ENCODE measurements at places on chromosomes 16 and 17.

- no peak for DNase-seq
Measured at GRCh38 chr16:30335598-30336474, 19.3 kb downstream of the CD2BP2 start.

DNA sequence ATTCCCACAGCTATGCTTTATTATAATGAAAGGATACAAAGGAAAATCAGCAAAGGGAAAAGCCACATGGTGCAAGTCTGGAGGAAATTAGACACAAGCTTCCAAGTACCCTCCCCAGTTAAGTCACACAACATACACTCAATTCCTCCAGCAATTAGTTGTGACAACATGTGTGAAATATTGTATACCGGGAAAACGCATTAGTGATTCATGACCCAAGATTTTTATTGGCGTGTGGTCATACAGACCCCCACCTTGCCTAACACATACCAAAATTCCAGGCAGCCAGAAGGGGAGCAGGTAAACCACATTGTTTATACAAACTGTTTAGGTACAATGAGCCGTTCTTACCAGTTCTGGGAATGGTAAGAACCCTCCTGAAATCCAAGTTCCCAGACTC lies 160.6 kb downstream of the CYB561 start:
- DNase-seq = no peak

- no peak for DNase-seq
Measured at GRCh38 chr16:13911306-13911705, 8.6 kb upstream of the ERCC4 start.

GRCh38 chr16:75054556-75054947 lies 55.7 kb downstream of the ZNRF1 start:
- no peak for DNase-seq

DNA sequence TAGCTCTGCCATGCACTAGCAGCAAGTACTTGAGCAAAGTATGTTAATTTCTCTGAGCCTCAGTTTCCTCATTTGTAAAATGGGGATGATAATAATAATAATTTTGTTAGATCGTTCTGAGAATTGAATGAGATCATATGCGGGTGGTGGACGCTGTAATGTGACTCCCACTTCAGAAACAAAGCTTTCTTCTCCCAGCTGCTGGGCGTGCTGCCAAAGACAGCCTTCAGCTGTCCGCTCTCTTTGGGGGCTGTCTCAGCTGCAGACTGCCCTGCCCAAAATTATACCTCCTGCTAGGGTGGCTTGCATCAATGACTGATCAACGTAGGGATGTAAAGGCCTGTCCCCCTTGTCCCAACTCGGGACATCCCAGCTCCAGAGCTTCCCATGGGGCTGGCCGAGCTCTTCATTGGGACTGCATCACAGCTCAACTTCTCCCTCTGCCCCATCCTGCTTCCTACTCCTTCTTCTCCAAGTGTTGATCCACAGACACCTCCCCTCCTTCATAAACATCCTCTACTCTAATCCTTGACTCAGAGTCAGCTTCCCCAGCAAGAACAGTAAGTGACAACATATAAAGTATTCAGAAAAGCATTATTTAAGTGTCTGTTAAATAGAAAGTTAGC lies 30.7 kb upstream of the CDH5 start:
- no peak for DNase-seq

GRCh38 chr17:37720989-37721388 lies 23.9 kb downstream of the HNF1B start:
- no peak for DNase-seq

GRCh38 chr16:21301168-21301894 lies 23.2 kb upstream of the CRYM start:
- DNase-seq = peak; percentile 69

DNA sequence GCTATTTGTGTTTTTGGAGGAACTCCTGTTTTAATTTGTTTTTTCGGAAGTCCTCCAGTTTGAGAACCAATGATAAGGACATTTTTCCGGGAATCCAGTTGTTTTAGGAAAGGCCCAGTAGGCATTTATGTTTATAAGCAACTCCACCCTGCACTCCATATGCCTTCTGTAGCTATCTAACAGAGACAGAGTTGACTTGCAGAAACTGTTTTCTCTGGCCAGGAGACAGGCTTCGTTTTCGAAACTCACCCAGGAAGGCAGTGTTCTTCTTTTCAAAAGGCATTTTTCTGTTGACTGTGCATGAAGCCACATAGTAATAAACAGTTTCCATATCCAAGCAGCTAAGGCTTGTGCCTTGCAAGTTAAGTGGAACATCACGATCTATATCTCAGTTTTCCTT lies 587.1 kb downstream of the WWOX start:
- no peak for DNase-seq

- no peak for DNase-seq
Measured at GRCh38 chr17:48748718-48749566, 20.4 kb upstream of the HOXB13 start.

GRCh38 chr17:74245145-74245831 lies 28.7 kb upstream of the DNAI2 start:
- DNase-seq = no peak

DNA sequence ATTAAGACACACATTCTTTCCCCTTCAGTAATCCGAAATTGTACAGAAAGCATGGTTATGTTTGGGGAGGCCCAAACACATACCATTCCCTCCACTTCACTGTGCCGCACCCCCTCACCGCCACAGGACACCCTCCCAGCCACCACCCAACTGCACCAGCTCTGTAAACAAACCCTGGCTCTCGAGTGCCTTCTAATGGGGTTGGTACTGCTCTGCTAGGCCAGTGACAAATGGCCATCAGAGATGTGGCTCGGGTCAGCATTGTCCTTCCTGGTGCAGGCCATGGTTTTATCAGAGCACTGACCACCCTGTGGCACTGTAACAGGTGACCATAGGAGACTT lies 24.0 kb upstream of the SREBF1 start:
- DNase-seq = no peak

GRCh38 chr17:77493238-77493820 lies 352.6 kb downstream of the SEC14L1 start:
- no peak for DNase-seq

GRCh38 chr17:75587675-75588595 lies at the start of gene MYO15B:
Gene MYO15B (plus strand): TSS chr17:75587800. CDS start chr17:75588058, 258 bp downstream.
- no peak for DNase-seq

All from AG08395 (cell line).